ENCODE measurements at places on chromosomes 3 and 15.

- DNase-seq = no peak
Measured at GRCh38 chr3:1227111-1227510, 134.3 kb downstream of the CNTN6 start.

- DNase-seq = peak; percentile 66
Measured at GRCh38 chr3:55750525-55750924, 263.4 kb upstream of the WNT5A start.

GRCh38 chr3:134057654-134058110, 28.0 kb upstream of the SLCO2A1 start:
- no peak for DNase-seq

DNA sequence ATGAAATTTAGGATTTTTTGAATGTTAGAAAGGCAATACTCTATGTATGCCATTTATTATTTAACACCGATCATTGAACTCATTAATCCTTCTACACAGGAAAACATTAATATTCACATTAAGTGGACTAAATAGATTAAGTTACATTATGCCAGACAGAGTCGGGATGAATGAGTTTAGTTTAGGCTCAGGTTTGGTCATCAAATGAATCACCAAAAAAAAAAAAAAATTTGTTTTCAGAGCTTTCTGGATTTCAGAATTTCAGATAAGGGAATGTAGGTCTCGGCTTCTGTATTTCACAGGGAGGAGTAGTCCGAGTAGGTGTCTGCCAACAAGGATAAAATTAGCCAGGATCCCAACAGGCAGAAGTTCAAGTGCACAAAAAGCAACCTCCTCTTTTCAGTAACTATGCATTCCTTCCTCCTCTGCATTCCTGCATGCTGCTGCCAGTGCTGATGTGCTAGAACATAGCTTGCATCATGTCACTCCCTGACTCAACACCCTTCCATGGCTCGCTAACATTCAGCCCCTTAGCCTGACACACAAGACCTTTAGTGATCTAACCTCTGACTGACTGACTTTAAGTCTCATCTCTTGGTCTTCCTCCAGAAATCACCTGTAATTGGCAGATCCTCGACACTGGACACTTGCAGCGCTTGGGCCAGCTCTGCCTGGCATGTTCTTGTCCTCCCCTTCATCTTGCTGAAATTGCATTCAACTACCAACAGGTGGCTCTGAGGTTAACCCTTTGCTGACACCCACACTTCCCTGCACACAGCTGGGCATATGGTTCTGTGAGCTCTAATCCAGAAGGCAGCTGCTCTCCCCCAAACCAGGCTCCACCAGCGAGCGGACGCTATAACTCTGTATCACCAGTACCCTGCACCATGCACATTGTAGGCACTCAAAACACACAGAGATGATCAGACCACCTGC, 145.4 kb upstream of the PROK2 start:
- peak; percentile 11 for DNase-seq

DNA sequence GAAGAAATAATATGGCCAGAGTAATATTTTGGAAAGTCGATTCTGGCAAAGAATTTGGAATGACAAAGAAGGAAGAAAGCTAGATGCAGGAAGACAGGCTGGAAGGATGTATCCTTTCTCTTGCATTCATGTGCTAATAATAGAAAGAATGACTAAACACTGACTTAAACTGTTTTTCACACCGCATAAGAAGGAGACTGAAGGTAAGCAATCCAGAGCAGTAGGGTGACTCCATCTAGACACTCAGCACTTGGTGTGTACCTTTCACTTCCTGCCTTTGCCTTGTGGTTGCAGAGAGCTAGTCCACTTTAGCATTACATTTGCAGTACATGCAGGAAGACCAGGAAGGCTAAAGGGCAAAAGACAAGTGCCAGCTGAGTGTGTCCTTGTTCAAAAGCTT, 234.6 kb downstream of the RBMS3 start:
- peak; percentile 1 for DNase-seq

GRCh38 chr15:93088200-93088980, 621 bp downstream of the RGMA start:
- DNase-seq = peak; percentile 28

DNA sequence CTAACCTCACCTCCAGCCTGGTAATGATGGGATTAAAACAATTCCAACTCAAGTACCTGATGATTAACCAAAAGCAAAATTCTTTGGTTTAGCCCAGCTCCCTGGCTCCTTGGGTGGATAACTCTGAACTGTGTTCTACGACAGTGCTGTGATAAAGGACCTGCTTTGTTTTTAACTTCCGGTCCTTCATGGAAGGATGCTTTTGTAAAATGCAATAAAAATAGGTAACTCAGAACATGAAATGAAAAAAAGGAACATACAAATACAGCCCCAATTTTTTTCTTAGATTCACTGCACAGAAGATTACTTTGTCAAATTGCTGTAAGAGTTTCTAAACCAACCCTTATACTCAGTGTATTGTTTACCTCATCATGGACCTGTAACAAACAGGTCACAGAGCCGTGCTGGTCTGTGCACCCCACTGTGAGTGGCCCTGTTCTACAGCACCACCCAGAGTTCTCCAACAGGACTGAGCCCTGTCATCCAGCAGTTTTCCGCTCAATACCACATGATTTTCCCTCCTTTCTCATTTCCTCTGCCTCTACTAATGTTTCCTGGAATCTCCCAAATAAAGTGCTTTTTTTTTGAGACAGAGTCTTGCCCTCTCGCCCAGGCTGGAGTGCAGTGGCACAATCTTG, 4.9 kb upstream of the PCYT1A start:
- DNase-seq = no peak

- no peak for DNase-seq
Measured at GRCh38 chr3:184558726-184559125, 2.9 kb upstream of the EPHB3 start.

DNA sequence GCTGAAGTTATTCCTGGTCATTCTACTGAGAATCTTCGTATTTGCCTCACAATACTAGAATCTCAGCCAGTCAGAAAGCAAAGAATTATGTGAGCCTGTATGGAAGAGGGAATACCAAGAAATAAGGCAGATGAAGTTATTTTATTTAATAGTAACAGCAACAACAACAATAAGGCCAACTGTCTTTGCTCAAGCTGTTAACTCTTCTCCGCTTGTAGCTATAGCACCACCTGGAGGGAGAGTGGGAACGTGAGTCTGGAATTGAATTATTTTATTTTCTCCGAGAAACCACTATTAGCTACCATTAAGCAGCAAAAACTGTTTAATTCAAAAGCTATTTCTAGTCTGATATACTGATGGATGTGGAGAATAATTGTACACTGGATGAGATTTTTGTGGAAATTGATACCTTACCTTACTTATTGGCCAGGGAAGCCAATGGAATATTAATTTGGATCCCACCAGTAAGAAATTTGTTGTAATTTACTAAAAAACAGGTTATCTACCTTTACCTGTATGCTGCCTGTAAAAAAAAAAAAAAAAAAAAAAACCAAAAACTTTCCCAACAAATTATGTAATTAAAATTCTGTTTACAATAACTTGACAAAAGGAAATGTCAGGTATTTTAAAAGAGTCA, 50.1 kb downstream of the CALML4 start:
- peak; percentile 35 for DNase-seq

GRCh38 chr3:160841455-160841854, 85.4 kb downstream of the PPM1L start:
- DNase-seq = no peak

DNA sequence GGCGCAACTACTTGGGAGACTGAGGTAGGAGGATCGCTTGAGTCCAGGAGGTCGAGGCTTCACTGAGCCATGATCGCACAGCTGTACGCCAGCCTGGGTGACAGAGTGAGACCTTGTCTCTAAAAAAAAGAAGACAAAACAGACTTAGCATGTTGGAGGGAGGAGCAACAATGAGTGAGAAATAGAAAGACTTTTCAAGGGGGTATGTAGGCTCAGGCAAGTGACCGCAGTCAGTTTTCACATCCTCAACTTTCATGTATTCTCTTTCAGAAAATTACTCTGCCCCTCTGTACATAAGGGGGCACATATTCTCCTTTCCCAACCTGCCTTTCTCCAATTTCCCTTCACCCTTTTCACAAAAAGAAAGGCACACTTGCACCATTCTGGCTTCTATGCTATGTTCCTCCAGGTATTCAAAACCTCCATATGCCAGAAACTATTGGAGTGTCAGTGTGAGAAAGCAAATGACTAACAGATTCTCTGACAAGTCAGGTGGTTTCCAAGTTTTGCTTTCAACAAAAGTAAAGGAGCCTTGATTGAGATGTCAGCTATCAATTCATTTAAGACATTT, 7.6 kb downstream of the NSUN3 start:
- DNase-seq = no peak

DNA sequence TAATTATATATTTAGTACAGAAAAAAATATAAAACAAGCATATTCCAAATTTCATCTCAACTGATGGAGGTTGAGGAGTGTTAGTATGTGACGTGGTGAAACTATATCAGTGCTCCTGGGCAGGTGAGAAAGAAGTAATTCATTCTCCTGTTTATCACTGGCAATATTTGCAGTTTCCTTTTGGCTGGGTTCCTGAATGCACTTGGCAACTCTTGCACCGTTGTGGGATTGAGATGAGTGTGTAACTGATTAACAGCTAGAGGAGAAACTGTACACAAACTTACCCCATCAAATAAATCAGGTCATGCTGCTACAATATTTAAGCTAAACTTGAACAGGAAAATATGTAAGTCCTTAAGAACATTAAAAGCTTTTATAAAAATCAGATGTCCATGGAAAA, 2.1 kb upstream of the ATP13A4 start:
- DNase-seq = no peak

GRCh38 chr3:171339598-171339997, 120.6 kb downstream of the TNIK start:
- no peak for DNase-seq

Measured in RWPE1 (cell line).